Activated CD8-positive, alpha-beta memory T cell treated with anti-CD3 and anti-CD28 coated beads, Interleukin-2, amount 50 U/mL, for 48 hours (primary cell): ENCODE measurements at places on chromosomes 13 and 19.

DNA sequence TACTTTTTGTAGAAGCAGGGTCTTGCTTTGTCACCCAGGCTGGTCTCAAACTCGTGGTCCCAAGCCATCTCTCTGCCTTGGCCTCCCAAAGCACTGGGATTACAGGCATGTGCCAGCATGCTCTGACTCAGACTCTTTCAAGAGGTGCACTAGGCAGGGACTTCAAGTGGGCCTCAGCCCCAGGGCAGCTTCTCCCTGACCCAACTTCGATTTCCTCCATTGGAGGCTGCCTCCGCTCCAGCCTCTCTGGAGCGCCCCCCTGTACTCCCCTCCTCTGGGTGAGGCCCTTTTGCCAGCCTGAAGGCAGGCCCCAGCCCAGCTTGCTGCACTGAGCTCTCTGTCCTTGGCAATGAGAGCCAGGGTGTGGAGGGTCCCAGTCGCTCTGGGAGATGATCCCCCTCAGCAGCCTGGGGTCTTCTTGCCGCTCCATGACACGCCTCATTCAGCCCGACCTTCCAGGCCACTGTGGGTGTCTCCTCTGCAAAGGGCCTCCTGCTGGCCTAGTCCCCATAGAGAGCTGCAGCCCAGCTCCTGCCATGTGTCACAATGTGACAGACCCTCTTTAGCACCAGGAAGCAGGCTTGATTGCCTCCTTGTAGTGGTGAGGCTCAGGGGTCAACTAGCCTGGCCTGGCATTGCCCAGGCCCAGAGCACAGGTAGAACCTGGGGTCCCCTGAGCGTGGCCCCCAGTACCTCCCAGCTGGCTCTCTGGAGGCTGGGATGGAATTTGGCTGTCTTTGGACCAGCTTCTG lies 16.4 kb downstream of the CARM1 start:
- no peak for DNase-seq

DNA sequence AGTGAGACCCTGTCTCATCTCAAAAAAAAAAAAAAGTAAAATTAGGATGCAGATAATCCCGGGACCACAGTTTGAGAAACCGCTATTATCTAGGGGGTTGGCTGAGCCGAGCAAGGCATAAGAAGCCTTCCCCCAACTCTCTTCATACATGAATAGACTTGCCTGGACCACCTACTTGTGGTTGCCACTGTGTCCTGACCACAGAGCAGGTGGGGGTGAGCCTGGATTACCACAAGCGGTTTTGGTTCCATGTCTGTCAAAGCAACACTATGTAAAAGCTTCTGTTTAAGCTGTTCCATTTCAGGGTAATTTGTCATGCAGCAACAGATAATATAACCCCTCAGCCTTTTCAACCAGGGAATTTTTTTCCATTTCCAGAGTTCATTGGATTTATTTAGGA lies 3.3 kb upstream of the NAPA start:
- DNase-seq, result peak; percentile 87

DNA sequence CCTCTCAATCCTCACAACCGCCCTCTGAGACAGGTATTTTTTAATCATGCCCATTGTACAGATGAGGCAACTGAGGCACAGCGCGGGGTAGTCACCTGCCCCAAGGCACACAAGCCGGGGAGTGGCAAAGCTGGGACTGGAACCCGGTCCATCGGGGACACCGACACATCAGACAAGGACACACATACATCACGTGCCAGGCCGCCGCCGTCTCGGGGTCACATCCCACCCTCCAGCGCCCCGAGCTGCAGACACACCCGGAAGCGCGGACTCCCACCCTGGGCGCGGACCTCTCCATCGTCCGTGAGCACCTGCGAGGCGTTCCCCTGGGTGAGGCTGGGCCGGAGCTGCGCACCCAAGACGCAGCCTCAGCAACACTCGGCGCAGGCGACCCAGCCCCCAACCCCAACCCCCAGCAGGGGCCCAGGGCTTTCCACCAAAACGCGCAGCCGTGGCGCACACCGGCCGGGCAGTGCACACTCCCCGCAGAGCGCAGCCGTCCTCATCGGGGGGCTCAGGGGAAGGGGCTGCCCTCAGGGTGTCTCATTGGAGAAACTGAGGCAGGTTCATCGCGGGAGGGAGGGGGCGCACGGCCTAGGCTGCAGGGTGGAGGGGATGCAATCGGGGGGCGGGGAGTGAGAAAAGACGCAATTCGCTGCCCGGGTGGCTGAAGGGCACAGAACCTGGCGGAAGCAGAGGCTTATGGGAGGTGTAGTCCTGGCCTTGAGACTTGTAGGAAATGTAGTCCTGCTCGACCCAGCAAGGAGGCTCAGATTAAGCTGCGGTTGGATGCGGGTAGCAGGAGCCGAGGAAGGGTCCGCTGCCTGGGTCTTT lies 1.9 kb upstream of the LMTK3 start:
- peak; percentile 82 for DNase-seq

DNA sequence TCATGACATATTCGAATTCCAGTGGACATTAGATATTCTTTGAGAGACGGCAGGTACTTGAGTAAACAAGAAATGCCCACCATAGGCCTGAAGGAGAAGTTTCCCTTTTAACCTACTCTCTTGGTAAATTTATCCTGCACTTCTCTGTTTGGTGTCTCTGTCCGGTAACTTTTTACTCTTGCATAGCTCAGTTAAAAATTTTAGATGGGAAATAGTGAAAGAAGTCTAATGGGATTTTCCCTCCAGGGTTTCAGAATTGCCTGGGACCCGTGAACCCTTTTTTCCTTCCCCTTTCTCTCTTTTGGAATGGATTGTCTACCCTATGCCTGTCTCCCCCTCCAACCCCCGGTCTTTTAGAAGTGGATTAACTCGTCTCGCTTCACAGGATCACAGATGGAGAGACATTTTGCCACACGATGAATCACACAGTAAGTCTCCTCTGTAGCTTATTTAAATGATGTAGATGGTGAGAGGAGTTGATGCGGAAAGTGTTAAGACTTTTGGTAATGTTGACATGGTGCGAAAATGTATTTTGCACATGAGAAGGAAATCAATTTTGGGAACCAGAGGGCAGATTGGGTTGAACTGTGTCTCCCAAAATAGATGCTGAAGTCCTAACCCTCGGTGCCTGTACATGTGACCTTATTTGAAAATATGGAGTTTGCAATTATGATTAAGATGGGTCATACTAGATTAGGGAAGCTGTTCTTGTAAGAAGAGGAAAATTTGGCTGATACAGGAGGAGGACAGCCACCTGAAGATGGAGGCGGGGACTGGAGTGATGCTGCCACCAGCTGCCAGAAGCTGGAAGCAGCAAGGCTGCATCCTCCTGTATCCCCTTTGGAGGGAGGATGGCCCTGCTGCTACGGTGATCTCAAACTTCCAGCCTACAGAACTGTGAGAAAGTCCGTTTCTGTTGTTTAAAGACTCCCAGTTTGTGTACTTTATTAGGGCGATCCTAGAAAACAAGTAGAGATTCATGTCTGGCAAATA lies 711 bp upstream of the MIPEP start:
- no peak for DNase-seq

DNA sequence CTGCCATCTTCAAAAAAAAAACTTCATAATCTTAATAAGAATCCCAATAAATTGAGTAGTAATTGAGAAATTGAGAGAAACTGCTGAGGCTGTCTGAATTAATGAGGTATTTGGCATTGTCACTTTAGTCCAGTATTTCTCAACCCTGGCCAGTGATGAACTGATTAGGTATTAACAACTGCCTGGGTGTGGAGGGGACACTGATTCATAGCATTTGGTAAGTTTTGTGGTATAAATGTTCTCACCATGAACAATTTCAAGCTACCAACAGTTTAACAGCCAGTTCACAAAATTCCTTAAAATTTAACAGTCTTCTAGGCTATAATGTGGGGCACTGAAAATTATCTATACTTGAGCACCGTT lies 18.3 kb downstream of the GPC6 start:
- DNase-seq, result no peak

- no peak for DNase-seq
Observed at GRCh38 chr19:43354305-43354627, 780 bp downstream of the CD177 start.

- no peak for DNase-seq
Observed at GRCh38 chr13:36108954-36109353, 22.2 kb downstream of the DCLK1 start.

DNA sequence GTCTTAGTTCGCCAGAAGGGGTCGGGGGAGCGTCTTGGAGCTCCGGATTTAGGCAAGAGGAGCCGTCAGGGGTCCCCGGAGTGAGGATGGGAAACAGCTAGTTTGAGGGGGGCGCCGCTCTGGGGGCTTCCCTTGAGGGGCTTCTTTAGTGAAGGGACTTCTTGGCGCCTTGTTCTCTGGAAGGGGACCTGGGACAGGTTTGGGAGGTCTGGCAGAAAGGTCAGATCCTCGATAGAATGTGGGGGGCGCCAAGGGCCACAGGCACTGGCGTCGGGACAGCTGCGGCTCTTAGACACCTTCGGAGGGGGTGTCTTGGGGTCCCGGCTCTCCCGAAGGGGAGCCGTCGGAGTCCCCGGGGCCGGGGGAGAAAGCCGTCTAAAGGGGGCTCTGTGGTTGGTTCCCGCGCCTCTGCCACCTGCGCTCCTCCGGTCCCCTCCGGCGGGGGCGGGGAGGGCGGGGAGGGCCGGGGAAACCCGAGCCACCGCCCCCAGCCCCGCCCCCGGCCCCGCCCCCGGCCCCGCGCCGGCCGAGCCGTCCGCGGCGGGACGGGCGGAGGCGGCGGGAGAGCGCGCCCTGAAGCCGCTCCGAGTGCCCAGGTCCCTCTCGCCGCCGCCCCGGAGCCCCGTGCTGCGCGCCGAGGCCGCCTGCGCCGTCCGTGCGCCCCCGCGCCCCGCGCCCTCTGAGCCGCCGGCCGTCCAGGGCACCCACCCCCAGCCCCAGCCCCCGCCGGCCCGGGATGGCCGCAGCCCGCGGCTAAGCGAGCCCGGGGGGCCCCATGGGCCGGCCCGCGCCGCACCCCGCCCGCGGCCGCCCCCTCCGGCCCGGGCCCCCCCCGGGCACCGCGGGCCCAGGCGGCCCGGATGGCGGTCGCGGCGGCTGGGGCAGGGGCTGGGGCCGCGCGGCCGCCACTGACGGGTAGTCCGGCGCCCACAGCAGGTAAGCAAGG lies at the start of gene NRTN:
Gene NRTN (plus strand): TSS at position 552 of the 946 bp plus-strand sequence. CDS start 19,099 bp downstream, outside the sequence.
- DNase-seq, result no peak

- DNase-seq, result no peak
Observed at GRCh38 chr13:75384879-75385707, 96.9 kb downstream of the TBC1D4 start.

GRCh38 chr19:17424743-17425365 lies 5.0 kb downstream of the MVB12A start:
- DNase-seq, result peak; percentile 68

- DNase-seq, result no peak
Observed at GRCh38 chr13:112954488-112955270, 14.3 kb upstream of the MCF2L start.

GRCh38 chr19:48946463-48947257 lies 8.0 kb upstream of the BAX start:
- DNase-seq, result no peak

- no peak for DNase-seq
Observed at GRCh38 chr13:111472559-111473460, 152.4 kb downstream of the TEX29 start.

- DNase-seq, result no peak
Observed at GRCh38 chr19:33887891-33888290, 91.2 kb downstream of the KCTD15 start.

- no peak for DNase-seq
Observed at GRCh38 chr13:91370501-91370900, 23.0 kb downstream of the MIR17HG start.

DNA sequence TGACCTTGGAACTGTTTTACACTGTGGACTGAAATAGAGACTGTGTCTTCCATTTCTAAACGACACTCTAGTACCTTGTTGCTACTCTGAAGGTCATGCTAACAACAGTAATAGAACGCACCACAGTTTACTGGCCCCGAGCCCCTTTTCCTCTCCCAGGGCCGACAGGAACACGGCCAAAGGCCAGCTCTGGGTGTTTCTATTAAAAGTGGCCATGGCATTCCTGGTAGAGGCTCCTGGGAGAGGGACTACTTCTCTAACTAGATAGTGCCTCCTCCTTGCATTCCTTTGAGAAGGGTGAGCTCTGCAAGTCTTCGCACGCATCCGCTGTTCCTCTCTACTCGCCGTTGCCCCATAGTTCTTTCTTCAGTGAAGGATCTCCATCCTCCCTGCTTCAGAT lies 18.7 kb upstream of the SIAH3 start:
- no peak for DNase-seq

DNA sequence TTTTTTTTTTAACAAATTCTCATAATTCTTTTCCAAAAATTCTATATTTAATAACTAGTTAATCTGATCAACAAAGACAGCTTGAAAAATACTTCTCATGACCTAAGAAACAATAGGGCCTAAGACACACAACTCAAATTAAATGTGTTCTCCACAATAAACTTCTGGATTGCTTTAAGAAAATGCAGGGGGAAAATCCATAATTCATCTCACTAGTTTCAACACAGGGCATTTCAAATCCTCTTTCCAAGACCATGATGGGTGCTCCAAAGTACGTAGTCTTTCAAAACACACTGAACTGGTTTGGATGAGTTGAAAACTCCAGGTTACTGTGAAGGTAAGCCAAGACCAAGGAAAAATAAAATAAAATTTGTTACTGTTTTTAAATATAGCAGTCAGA lies 62.6 kb downstream of the DCLK1 start:
- DNase-seq, result no peak

GRCh38 chr19:4916292-4917082 lies 7.2 kb downstream of the UHRF1 start:
- DNase-seq, result peak; percentile 74

DNA sequence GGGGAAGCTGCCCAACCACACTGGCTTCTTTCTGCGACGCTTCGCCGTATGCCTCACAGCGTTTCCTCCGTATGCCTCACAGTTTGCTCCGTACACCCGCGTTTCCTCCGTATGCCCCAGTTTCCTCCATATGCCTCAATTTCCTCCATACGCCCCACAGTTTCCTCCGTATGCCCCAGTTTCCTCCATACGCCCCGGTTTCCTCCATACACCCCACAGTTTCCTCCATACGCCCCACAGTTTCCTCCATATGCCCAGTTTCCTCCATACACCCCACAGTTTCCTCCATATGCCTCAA lies 22.6 kb downstream of the GAS6 start:
- no peak for DNase-seq

DNA sequence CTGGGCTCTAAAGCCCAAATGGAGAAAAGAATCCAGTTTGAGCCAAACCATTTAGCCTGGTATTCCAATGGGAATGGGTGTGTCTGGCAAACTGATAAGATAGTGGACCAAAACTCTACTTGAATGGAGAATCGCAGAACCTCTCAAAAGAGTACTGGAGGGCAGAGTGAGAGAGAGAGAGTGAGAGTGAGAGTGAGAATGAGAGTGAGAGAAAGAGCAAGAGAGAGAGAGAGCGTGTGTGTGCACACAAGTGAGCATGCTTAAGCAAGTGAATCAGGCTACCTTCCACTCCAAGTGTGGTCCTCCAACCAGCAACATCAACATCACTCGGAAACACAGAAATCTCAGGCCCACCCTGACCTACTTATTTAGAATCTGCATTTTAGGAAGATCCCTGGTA lies 58.8 kb downstream of the UQCRFS1 start:
- no peak for DNase-seq

GRCh38 chr19:41734585-41734984 lies 20.7 kb upstream of the CEACAM6 start:
- no peak for DNase-seq

DNA sequence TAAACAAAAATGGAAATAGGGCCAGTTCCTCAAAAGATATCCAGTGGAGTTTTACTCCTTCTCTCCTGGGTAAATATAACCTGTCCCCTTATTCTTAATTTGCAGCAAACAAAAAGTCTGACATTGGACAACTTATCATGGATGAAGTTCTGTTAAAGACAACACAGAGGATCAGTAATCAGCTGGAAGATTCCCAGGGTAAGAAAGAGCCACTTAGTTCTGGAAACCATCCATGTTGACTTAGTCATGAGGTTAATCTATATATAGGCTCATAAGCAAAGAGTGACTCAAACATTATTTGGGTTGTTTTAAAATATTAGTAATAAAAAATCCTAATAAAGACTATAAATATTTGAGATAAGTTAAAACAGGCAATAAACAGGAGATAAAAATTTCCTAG lies 40.5 kb upstream of the EBPL start:
- no peak for DNase-seq
